ENCODE measurements at places on chromosomes 5 and 9. TPM values are rescaled to one million over a fixed set of nuclear protein-coding genes. Genes with fewer than 3 reads are reported as not detected.

Gene ARHGEF39
- 18.8 TPM for total RNA-seq

Gene RASGEF1C
- 0.10 TPM for total RNA-seq

Gene HTR1A
- total RNA-seq: not detected

Gene PSAT1
- 174 TPM for total RNA-seq

Gene OMD
- total RNA-seq: not detected

Gene UBTD2
- 14.8 TPM for total RNA-seq

Gene IGFBPL1
- 2.1 TPM for total RNA-seq

Gene CCDC192
- total RNA-seq: not detected

Gene SH3GL2
- total RNA-seq: 0.07 TPM

Gene GFPT2
- 49.7 TPM for total RNA-seq

Gene CREB3
- total RNA-seq: 54.4 TPM

Gene NME5
- not detected for total RNA-seq

Gene LVRN
- total RNA-seq: 0.03 TPM

Gene BARX1
- total RNA-seq: 11.5 TPM

Gene MYOZ3
- total RNA-seq: 0.06 TPM

Gene FOXD4L4
- total RNA-seq: 0.13 TPM
